NCI-H510A treated with DMSO at 0.1 percent for 48 hours (cell line): ENCODE measurements at places on chromosomes 2 and 18.
A peak's percentile ranks its signal among the peaks of the same experiment; 100 is the strongest.

- no peak for DNase-seq
These were observed 273.2 kb upstream of the RGPD4 start for GRCh38 chr2:107553539-107553938.

- peak; percentile 64 for DNase-seq
These were observed 976.2 kb upstream of the FANCL start for GRCh38 chr2:59217360-59217759.

DNA sequence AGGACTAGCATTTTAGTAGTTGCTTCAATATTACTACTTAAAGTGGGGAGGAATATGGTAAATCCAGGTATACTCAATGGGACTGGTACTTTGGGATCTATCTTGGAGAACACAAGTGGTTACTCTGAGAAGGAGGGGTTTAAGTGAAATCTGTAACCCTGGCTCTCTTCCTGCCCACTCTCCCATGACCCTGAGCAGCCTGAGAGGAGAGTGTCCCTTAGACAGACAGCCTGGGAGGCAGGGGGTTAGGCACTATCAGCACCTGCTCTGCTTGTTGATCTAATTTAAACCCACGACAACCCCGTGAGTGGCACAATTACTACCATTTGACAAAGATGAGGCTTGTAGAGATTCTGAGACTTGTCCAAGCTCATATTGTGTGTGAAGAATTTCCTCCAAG lies 395.5 kb downstream of the ALK start:
- DNase-seq, result no peak

GRCh38 chr2:34388446-34388845 lies 789.3 kb upstream of the FAM98A start:
- no peak for DNase-seq

GRCh38 chr2:156532989-156533388 lies 96.8 kb downstream of the GPD2 start:
- DNase-seq, result no peak

DNA sequence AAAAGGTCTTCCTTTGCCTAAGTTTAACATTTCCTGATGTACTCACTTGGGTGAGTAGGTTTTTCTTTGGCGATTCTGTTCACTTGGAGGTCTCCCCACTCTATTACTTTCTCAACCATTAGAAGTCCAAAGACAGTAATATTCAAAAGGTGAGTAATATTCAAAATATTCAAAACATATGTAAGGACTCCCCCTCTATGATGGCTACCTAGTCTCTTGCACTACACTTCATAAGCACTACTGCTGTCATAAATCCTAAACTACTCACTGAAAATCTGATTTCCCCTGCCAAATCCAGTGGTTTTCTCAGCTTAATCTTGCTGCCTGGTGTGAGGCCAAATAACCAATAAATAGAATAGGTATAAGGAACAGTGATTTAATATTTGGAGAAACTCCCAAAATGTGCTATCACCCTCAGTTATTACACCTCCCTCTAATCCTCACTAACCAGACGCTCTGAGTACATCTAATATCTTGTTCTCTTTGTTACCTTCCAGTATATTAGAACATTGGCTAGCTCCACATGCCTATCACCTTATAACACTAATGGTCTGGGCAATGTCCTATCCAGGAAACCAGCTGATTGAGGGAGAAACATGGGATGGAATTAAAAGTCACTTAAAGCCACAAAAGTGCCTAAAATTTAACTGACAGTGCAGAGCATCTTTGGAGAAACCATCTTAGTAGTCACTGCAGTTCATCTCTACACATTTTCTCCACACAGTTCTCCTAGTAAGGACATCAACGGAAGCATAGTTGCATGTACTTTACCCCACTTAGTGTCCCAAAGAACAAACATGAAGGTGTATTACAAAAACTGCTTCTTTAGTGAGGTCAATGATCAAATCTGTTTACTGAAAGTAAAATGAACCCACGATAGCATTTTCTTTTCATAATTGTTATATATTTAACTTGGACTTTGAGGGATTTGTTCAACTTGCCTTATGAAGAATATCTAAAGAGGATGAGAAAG lies 54.8 kb downstream of the MBD2 start:
- no peak for DNase-seq

DNA sequence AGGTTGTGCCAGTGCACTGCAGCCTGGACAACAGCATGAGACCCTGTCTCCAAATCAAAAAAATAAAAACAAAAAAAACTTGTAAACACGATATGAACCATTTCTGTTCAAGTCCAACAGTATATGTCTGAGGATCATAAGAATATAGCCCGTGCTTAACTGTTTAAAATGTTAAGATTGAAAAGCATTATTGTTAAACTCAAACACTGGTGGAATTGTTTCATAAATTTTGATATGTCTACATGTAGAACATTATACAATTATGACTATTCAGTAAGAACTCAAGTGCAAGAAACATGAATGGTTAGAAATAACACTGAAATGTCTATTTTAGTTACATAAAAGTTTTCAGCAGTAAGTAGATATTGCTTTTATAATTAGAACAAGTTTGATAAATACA lies 29.7 kb downstream of the PPIG start:
- no peak for DNase-seq

GRCh38 chr2:113697516-113697915 lies 58.9 kb downstream of the SLC35F5 start:
- no peak for DNase-seq

- peak; percentile 31 for DNase-seq
These were observed 143.1 kb upstream of the TTC39C start for GRCh38 chr18:23871410-23871809.

- DNase-seq, result peak; percentile 99
These were observed 217.0 kb upstream of the DTNA start for GRCh38 chr18:34493099-34493544.

DNA sequence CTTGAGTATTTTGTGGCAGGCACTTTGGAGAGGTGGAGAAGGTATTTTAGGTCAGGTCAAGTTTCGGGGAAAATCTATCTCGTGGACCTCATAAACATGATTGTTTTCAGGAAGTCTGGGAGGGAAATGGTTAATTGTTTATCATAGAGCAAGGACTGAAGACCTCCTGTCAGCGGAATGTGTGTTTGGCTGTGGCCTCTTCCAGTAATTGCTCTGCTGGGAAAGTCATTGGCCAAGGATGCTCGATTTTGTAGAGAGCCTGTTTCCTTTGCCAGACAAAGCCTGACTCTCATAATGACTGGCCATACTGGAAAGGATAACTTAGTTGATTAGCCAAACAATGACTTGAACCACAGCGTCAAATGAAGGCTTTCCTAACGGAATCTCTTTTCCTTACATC lies 30.0 kb downstream of the IL1R2 start:
- DNase-seq, result no peak

DNA sequence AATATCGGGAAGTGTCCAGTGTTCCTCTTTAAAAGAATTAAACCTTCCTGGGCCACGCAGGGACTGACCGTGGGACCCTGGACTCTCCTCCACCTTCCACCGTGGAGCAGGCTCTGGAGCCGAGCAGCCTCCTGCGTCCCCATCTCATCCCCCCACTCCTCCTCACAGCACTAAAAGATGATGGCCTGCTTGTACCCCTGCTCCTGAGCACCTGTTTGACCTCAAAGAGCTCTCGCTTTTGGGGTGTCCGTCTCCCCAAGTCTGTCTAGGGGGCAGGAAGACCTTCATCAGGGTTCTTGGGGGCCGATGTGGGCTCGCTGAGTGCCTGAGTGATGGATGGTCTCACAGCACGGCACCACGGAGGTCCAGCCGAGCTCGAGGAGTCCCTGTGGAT lies 1.2 kb upstream of the SDC1 start:
- DNase-seq, result no peak

- DNase-seq, result no peak
These were observed 981 bp downstream of the C2orf66 start for GRCh38 chr2:196808083-196808665.

DNA sequence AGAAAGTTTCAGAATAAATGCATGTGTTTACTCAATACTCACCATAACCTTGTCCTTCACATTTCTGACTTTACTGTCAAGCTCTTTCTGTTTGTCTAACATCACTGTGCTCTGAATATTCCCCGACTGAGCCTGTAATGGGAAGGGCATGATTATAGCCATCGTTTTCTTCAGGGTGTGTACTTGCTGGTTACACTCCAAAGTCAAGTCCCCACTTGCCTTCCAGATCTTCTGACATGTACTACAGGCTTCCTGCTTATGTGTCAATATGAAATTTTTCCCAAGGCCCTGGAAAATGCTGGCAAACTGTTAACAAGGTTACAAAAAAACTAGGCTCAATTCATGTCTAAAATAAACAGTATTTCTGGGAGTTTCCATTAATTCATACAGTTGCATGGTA lies 12.9 kb downstream of the STAT1 start:
- DNase-seq, result no peak

DNA sequence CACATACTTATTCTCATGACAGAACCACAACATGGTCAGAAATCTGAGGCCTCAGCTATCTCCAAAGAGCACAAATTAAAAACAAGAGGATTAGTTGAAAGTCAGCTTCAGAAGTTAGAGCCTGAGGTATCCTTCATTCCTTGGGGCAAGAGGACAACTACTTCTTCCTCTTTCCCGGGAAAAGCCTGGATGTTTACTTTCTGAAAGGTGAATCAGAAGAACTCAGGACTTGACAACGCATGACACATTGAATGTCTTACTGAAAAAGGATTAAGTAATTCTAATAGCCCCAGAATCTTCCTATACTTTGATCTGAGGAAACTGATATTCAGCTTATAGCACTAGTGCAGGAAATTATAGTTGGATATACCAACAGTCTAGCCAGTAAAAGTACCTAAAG lies 573.2 kb downstream of the METTL4 start:
- DNase-seq, result no peak

GRCh38 chr2:174599310-174599921 lies 1.8 kb upstream of the WIPF1 start:
- DNase-seq, result no peak

DNA sequence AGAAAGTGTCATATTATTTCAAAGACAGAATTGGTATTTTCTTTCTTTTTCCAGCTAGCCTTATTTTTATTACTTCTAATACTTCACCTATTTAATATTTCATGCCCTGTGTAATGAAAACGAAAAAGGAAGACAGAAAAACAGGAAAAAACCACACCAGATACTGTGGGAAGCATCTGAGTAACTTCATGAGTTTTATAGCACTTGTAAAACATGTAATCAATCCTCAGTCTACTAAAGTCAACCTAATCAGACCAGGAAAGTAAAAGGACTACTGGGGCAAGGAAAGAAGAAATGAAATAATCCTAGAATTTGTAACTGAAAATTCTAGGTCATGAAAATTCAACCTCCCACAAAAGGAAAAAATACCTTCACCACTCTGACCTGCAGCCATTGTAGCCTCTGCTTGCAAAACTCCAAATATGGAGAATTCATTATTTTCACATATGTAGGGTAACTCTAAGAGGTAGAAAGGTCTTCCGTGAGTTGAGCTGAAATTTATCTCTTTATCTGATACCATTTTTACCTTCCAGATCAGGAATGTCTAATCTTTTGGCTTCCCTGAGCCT lies 34.7 kb upstream of the STRN start:
- no peak for DNase-seq

GRCh38 chr18:9001209-9001608 lies 101.3 kb upstream of the NDUFV2 start:
- DNase-seq, result no peak

DNA sequence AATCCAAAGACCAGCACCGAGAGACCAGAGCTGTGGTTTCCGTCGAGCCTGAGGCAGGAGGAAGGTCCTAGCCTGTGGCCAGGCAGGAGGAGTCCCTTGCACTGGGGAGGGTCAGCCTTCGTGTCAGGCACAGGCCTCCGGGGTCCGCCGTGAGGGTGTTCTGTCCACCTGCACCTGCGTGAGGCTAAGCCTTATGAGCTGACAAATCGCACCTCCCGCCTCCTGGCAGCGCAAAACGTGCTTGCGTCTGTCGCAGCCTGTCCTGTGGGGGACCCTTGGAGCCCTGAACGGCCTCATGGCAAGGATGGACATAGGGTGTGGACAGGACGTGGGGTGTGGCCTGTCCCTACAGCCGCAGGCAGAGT lies 73.3 kb downstream of the KCNG2 start:
- DNase-seq, result no peak

DNA sequence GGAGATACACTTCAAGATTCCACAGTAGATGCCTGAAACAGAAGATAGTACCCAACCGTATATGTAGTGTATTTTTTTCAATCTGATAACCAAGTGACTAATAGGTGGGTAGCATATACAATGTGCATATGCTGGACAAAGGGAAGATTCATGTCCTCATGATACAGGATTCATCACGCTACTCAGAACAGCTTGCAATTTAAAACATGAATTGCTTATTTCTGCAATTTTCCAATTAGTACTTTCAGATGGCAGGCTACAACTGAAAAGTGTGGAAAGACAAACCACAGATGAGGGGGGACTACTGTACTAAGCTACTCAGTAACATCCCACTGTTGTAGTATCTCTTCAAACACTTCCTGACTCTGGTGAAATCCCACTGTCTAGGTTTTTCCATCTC lies 3.7 kb downstream of the IER3IP1 start:
- no peak for DNase-seq

- no peak for DNase-seq
These were observed 11.6 kb upstream of the CASP10 start for GRCh38 chr2:201171259-201171814.

- DNase-seq, result no peak
These were observed 6.3 kb downstream of the LIMS2 start for GRCh38 chr2:127669056-127669455.

GRCh38 chr2:98516571-98516970 lies 71.9 kb downstream of the INPP4A start:
- no peak for DNase-seq

DNA sequence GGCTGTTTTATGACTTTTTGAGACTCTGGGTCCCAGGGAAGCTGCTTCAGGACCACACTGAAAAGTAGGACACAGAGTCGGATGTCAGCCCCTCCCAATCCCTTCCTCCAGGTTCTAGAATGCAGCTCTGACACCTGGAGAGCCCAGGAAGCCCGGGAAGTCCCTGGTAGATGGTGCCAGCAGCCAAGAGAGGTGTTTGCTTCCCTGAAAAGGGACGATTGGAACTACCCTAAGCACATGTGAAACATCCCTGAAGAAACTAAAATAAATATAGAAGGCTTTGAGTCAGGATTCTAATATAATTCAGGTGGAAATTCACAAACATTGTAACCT lies 163.2 kb upstream of the CYRIA start:
- no peak for DNase-seq

DNA sequence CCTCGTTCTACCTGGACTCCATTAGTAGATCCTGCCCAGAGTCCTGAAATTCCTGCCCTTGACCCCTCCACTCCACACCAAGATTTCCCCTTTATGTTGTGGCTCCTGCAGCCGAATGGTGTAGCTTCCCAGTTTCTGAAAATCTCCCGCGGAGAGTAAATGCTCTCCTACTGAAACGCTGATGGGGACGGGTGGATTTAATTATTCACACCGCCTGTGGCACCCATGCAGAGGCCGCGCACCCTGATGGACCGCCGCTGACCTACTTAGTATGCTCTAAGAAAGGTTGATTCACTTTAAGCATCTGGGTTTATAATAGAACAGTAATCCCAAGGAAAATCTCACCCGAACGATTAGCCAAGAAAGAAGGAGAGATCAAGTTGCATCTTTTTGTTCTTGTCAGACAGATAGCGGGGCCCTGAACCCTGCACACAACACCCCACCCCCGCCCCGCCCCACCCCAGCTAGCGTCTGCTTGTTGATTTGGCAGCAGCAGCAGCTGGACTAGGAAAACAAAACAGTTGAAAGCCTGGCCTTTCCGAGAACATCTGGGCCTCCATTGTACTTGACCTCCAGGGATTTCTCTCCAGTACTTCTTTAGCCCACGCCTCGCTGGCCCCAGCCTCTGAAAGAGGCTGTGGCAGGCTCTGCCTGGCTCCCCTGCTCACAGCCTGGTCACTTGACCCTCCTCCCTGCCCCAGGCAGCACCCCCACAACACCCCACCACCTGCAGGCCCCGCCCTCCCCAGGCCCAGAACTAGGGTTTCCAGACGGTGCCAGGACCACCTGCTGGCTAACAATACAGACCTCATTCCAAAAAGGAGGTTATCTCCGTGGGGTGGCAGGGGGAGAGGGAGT lies 53.6 kb downstream of the DPYSL5 start:
- DNase-seq, result no peak
